Stimulated activated effector memory CD8-positive, alpha-beta T cell treated with anti-CD3 and anti-CD28 coated beads, Interleukin-12 subunit alpha, Interleukin-12 subunit beta, amount 100 ng/mL, for 72 hours (primary cell): ENCODE measurements at places on chromosomes 7 and 10.

GRCh38 chr10:24670964-24671670 lies 52.6 kb downstream of the ARHGAP21 start:
- DNase-seq: no peak

DNA sequence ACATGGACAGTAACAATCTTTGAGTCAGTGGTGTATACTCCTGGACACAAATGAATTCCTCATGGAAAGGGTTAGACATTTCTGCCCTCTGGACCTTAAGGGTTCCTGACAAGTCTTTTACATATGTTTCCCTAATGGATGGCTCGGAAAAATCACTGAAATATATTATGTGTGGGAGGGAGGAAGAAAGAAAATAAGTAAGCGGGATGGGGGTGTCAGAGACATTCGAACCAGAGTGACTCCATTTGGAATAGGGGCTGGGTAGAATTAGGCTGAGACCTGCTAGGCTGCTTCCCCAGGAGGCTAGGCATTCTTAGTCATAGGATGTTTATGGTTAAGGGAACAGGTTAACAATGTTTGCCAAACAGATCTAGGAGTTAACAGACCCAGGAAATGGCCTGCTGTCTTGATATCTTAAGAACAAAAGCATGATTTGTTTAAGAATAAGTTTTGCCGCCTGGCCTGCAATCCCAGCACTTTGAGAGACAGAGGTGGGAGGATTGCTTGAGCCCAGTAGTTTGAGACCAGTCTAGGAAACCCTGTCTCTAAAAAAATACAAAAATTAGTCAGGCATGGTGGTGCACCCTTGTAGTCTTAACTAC lies 1241.7 kb downstream of the TYW1 start:
- DNase-seq: no peak

DNA sequence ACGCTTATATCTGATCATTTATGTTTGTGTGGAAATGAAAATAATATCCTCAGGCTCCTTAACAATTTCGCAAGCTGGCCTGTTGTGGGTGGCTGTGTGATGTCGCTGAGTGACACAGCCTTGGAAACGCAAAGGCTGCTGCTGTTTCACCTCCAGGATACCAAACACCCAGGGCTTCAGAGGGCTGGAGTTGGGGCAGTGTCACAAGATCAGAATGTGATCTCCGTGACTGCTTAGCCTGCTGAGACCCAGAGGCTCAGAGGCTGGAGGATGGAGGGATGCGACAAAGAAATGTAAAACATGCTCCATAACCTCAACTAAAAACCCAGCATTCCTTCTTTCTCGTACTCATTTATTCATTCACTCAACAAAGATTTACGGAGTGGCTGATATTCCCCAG lies 37.2 kb upstream of the BMPER start:
- no peak for DNase-seq

GRCh38 chr10:133166828-133167692 lies 7.0 kb downstream of the KNDC1 start:
- DNase-seq: no peak

DNA sequence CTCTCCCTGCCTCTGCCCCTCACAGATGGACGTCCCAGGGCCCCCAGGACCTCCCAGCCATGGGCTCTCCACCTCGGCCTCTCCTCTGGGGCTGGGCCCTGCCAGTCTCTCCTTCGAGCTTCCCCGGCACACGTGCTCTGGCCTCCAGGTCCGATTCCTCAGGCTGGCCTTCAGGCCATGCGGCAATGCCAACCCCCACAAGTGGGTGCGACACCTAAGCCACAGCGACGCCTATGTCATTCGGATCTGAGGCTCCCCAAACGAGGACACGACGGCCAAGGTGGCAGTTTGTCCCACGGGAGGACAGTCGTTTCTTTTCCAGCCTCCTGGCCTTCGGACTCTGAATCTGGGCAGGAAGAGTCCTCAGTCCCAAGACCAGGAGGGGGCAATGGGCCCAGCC lies 5.2 kb downstream of the AP4M1 start:
- no peak for DNase-seq

- DNase-seq: no peak
Observed at GRCh38 chr7:130258494-130259078, 8.1 kb upstream of the CPA2 start.

GRCh38 chr7:129612112-129613015 lies 844 bp downstream of the NRF1 start:
- DNase-seq: peak; percentile 18

DNA sequence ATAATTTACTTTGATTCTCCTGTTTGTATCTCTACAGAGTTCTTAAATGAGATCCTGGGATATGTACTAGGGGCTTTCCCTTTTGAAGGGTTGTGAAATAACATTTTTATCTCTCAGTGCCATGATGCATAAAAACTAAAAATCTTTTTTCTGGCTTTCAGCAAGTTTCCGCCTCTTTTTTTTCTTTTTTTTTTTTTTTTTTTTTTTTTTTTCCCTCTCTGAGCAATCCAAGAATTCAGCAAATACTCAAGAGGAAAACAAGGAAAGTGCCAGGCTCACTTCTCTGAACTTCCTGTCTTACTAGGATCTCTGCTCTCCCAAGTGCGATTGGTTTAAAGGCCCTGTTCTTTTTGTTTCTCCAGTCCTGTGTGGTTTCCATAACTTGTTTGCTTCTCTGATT lies 79.9 kb downstream of the HYCC1 start:
- DNase-seq: no peak

- DNase-seq: no peak
Observed at GRCh38 chr10:42960491-42960990, 116.3 kb upstream of the RET start.
